Fibroblast of the conjunctiva (primary cell): ENCODE measurements at places on chromosomes 5 and 9.

DNA sequence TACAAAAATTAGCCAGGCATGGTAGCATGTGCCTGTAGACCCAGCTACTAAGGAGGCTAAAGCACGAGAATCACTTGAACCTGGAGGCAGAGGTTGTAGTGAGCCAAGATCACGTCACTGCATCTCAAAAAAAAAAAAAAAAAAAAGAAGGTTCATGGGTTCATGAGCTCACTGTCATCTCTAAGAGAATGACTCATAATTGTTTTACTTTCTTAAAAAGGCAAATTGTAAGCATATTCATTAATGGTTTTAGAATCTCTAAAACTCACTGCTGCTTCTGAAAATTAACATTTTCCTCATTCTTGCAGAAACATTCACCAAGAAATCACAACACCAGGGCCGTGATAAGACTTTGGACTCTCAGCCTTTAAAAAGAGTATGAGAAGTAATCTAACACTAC lies 103.6 kb downstream of the GNA14 start:
- DNase-seq: no peak

- no peak for DNase-seq
These were observed 86.2 kb upstream of the RETREG1 start for GRCh38 chr5:16702964-16703363.

GRCh38 chr5:111135363-111135762 lies 43.2 kb downstream of the WDR36 start:
- DNase-seq: no peak

DNA sequence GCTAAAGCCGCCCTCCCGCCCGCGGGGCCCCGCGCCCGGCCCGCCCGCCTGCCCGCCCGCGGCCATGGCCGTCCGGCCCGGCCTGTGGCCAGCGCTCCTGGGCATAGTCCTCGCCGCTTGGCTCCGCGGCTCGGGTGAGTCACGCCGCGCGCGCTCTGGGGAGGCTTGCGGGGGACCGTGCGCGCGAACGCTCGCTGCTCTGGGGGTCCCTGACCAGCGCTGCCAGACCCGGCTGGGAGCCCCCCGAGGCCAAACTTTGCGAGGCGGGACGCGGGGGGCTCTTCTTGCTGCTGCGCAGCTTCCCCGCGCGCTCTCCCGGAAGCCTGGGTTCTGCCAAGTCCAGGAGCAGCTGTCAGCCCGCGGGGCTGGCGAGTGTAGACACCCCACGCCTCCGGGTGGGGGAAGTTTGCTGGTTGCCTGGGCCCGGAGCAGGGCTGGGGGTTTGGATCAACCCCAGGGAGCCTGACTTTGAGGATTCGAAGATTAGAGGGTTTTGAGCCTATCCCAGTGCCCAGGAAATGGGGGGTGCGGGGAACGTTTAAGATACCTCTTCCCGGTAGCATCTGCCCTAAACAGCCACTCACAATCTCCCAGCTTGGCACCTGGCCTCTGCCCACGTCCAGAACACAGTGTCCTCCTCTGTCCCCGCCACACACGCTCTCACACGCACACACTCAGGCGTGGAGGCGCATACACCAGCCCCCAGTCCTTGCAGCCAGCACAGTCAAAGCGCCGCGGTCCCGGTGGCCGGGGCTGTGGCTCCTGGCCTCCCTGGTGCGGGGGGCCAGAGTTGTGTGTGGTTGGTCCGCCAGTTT lies 535 bp downstream of the UNC5A start:
- DNase-seq: no peak

DNA sequence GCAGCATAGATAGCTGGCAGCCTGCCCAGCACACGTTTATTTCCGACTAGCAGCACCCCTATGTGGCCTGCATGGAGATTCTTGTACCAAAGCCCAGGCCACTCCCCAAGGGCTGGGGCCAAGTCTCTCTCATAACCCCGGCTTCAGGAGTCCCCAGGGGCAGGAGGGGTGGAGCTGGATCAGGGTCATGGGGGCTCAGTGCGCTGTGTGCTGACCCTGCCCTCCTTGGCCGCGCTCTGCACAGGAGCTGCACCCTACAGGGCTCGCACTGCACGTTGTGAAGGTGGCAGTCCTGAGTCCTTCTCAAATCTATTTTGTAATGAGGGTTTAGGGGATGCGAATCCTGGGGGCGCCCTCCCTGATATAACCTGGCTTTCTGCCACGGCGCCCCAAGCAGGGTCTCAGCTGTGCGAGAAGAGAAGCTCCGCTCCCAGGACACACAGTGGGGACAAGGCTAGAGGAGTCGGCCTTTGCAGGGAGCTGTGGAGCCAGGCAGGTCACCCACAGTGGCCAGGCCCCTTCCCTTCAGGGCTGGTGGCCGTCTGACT lies 28.6 kb downstream of the NKD2 start:
- DNase-seq: no peak

- DNase-seq: no peak
These were observed 72.3 kb downstream of the GCNT1 start for GRCh38 chr9:76531231-76531780.

- no peak for DNase-seq
These were observed 56.9 kb downstream of the GPR21 start for GRCh38 chr9:123090198-123090896.

DNA sequence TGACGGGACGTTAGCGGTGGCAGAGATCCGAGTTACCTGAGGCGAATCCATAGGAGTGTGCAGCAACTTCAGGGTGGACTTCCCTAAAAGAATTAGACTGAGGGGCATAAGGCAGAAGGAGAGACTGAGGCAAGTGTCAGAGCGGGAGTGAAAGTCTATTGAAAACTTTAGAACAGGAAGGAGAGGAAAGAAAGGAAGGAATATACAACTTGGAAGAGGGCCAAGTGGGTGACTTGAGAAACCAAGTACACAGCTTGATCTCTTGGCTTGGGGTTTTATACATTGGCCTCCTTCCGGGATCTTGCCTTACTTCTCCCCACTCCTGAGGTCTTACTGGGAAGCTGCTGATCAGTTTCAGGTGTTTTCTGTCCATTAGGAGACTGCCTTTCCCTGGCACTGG lies 84.9 kb downstream of the SNX18 start:
- DNase-seq: no peak

DNA sequence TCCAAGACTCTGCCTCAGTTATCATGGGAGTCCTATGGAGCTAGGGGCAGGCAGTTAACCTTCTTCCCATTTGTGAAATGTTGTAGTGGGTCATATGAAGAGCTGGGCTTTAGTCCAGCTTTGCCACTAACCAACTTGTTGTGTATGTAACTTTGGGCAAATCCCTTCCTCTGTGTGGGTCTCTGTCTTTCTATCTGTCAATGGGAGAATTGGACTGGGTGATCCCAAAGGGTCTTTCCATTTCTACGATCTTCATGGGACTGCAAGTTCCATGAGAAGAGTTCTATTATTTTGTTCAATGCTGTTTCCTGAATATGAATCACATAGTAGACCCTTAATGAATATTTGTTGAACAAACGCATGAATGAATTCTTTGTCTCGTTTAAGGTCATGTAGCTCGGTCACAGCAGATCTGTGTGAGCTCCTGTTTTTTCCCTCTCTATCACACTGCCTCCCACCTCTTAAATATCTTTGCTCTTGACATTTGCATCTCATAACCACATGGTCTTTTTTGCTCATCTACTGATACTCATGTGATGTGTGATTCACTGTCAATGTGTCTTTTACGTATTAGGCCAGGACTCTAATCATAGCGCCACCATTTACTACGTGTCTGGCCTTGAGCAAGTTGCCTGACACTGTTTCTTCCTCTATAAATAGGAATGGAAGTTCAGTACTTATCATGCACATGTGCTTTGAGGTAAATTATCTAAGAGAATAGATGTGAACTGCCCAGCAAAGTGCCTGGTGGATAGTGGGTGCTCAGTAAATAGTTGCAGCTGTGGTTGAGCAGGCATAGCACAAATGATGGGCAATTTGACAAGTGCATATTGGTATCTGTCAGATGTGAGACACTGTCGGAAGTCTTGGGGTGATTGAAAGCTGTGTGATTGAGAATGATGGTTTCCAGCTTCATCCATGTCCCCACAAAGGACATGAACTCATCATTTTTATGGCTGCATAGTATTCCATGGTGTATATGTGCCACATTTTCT lies 37.4 kb downstream of the PTTG1 start:
- DNase-seq: no peak
